Endodermal cell (in vitro differentiated cells): ENCODE measurements at places on chromosomes 2 and 18. TPM values are rescaled to one million over a fixed set of nuclear protein-coding genes. Genes with fewer than 3 reads are reported as not detected.

- no peak overlapping the region for H3K27ac ChIP-seq
- peaks cover 59% of the 10 kb centered on the region for H3K36me3 ChIP-seq
- H3K27me3 ChIP-seq = no peaks in the 10 kb centered on the region
- H3K4me3 ChIP-seq = no peak overlapping the region
- DNase-seq = no peak
Measured at GRCh38 chr2:112488201-112488600, 6.2 kb downstream of the TTL start.

Gene G6PC2
- total RNA-seq = not detected in 3 replicates

Gene NDUFS1
- 81.1 and 88.3 TPM in 2 replicates for total RNA-seq

Gene ANKRD36C
- 14.6 and 21.1 TPM in 2 replicates for total RNA-seq

- H3K4me3 ChIP-seq = no peak overlapping the region
- DNase-seq = no peak
- H3K27me3 ChIP-seq = peaks cover 17% of the 10 kb centered on the region
- no peak overlapping the region for H3K27ac ChIP-seq
- H3K4me1 ChIP-seq = no peaks in the 10 kb centered on the region
Measured at GRCh38 chr2:24363301-24363700, 3.0 kb upstream of the ITSN2 start.

GRCh38 chr2:36801088-36801487 is 104.6 kb downstream of the VIT start:
- H3K27me3 ChIP-seq = no peaks in the 10 kb centered on the region
- no peaks in the 10 kb centered on the region for H3K4me1 ChIP-seq
- H3K36me3 ChIP-seq = no peaks in the 10 kb centered on the region
- H3K27ac ChIP-seq = no peak overlapping the region

Gene IL36A
- total RNA-seq = not detected in 3 replicates

DNA sequence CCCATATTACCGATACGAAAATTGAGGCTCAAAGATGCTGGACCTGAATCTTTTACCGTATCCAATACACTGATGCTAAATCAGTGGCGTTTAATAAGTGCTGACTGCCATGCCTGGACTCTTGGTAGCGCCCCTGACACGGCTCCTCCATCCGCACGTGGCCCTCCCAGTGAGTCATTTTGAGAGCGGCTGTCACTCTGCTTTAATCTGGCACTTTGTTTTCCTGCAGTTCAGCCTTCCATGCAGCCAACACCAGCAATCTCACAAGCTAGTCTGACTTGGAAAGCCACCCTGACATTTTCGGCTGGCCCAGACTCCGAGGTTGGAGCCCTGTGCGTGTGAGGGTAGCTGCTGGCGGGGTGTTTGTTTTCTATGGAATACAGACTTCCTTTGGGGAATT is 155.1 kb upstream of the LMAN1 start:
- peaks cover 7% of the 10 kb centered on the region for H3K4me1 ChIP-seq
- no peak for DNase-seq
- H3K4me3 ChIP-seq = no peak overlapping the region

Gene TOGARAM2
- total RNA-seq = 0.86 to 2.6 TPM (median 2.4 TPM) in 3 replicates

DNA sequence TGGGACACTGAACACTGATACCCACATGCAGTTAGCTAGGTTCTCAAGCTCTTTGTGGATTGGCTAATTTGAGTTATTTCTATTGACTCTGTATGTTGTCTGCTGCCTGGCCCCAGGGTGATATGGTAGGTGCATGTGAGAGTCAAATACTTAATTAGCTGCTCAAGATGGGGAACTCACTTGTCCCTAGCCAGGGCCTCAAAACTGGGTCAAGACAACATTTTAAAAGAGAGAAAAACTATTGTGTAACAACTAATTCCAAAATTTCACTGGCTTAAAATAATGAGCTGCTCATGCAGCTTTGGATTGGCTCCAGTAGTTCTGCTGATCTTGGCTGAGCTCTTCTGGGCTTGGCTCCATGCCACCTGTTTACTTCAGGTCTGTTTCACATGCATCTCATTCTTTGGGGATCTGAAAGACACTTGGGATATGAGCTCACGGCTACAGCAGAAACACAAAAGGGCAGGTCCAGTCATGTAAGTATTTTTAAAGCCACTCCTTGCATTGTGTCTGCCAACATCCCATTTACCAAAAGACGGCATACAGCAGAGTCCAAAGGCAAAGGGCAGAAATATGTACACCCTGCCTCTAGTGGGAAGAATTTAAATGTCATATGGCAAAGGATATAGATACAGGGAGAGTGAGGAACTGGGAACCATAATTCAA is 716.8 kb downstream of the SUCLG1 start:
- no peaks in the 10 kb centered on the region for H3K36me3 ChIP-seq
- peak overlapping the region; percentile 31 for H3K4me3 ChIP-seq
- H3K27me3 ChIP-seq = no peaks in the 10 kb centered on the region
- DNase-seq = no peak
- no peaks in the 10 kb centered on the region for H3K4me1 ChIP-seq

- no peak overlapping the region for H3K27ac ChIP-seq
- no peak overlapping the region for H3K4me3 ChIP-seq
- no peaks in the 10 kb centered on the region for H3K27me3 ChIP-seq
- no peaks in the 10 kb centered on the region for H3K36me3 ChIP-seq
- no peak for DNase-seq
Measured at GRCh38 chr2:203730883-203731282, 24.4 kb downstream of the CD28 start.

GRCh38 chr2:150191349-150191748 is 296.1 kb downstream of the RND3 start:
- H3K4me3 ChIP-seq = no peak overlapping the region
- H3K27ac ChIP-seq = no peak overlapping the region
- no peak for DNase-seq

Gene VSNL1
- 3.3 and 7.8 TPM in 2 replicates for total RNA-seq

DNA sequence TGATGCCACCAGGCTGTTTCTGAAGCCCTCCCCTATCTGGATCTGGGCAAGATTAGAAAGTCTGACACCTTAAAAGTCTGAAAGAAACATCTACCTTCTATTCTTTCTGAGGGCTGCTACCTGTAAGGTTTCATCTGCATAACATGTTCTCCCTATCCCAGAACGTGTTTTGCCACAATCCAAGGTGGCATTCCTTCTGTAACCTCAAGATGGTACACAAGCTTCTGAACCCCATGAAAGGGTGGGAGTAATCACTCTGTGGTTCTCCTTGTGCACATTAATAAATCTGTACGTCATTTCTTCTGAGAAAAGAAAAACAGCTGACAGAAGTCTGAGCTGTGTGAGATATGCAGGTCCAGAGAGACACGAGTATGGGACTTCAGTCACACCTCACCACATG is 41.8 kb upstream of the MSH6 start:
- no peak for DNase-seq
- H3K4me1 ChIP-seq = peaks cover 6% of the 10 kb centered on the region
- no peaks in the 10 kb centered on the region for H3K27me3 ChIP-seq
- H3K27ac ChIP-seq = peak overlapping the region; percentile 22
- H3K36me3 ChIP-seq = no peaks in the 10 kb centered on the region
- H3K4me3 ChIP-seq = peak overlapping the region; percentile 15

Gene MARCO
- not detected in 3 replicates for total RNA-seq

Gene REG3G
- total RNA-seq = not detected in 3 replicates

DNA sequence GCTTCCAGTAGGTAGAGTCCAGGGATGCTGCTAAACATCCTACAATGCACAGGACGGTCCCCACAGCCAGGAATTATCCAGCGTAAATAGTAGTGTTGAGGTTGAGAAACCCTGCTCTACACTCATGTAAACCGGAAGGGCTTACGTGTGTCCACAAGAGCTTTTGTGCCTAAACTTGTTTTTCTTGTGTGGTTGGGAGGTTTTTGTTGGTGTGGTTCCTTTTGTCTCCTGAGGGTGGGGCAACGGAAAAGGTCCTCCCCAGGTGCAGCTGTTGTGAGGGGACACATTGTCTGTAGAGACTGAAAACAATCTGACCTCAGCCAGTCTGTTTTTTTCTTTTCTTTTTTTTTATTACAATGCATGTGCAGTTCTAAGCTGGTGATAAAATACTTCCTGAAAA is 72.7 kb upstream of the MGAT5 start:
- H3K27ac ChIP-seq = no peak overlapping the region
- no peaks in the 10 kb centered on the region for H3K27me3 ChIP-seq
- no peak overlapping the region for H3K4me3 ChIP-seq
- no peaks in the 10 kb centered on the region for H3K36me3 ChIP-seq
- DNase-seq = no peak

GRCh38 chr2:161232571-161232970 is 72.3 kb downstream of the TANK start:
- peaks cover 8% of the 10 kb centered on the region for H3K36me3 ChIP-seq
- H3K4me1 ChIP-seq = no peaks in the 10 kb centered on the region
- no peak overlapping the region for H3K4me3 ChIP-seq
- H3K27ac ChIP-seq = no peak overlapping the region

- no peak overlapping the region for H3K27ac ChIP-seq
- no peak for DNase-seq
- H3K36me3 ChIP-seq = no peaks in the 10 kb centered on the region
- no peak overlapping the region for H3K4me3 ChIP-seq
- H3K27me3 ChIP-seq = no peaks in the 10 kb centered on the region
Measured at GRCh38 chr18:80103231-80103630, 5.8 kb upstream of the ADNP2 start.

DNA sequence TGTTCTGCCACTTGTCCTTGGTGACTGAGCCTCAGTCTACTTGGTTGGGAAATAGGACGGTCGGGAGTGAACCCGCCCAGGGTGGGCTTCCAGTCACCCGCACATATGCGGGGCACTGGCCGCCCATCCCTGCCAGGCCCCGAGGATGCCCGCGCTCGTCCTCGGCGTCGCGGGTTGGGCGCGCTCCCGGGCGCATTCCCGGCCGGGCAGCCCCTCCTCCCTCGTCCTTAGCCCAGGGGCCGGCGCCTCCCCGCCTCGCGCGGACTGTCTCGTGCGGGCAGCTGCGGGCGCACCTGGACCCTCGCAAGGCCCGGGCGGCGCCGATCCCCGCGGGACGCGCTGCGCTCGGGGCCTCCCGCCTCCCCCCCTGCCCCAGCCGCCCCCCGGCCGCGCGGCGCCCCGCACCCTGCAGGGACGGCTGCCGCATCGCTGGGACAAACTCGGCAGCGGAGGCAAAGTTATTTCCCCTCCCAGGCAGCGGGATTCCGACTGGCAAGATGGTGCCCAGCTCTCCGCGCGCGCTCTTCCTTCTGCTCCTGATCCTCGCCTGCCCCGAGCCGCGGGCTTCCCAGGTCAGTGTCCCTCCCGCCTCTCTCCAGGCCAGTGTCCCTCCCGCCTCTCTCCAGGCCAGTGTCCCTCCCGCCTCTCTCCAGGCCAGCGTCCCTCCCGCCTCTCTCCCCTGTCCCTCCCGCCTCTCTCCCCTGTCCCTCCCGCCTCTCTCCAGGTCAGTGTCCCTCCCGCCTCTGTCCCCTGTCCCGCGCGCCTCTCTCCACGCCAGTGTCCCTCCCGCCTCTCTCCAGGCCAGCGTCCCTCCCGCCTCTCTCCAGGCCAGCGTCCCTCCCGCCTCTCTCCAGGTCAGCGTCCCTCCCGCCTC is at the start of gene FBLN7:
Gene FBLN7, plus strand, starts transcription at position 227 of the 874 bp plus-strand sequence. Its CDS starts 271 bp downstream, at position 498.
- H3K27me3 ChIP-seq = peaks cover 68% of the 10 kb centered on the region
- DNase-seq = peak; percentile 72
- H3K4me3 ChIP-seq = peak within 1 kb of the TSS; percentile 79

Gene DOK1
- 10.2 to 15.9 TPM (median 15.1 TPM) in 3 replicates for total RNA-seq

DNA sequence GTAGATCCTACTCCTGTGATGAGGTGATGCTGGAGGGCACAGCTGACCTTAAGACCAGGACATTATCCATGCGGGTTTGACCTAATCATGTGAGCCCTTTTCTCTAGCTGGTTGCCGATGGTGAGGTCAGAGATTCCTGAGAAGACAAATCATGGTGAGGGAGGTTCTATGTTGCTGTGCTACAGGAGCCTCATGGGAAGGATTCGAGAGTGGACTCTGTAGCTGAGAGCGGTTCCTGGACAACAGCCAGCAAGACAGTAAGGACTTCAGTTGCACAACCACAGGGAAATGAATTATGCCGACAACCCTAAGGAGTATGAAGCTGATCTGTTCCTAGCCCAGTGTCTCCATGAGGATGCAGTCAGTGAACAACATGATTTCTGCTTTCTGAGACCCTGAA is 80.4 kb downstream of the EPB41L3 start:
- H3K36me3 ChIP-seq = no peaks in the 10 kb centered on the region
- no peak overlapping the region for H3K27ac ChIP-seq
- H3K4me1 ChIP-seq = no peaks in the 10 kb centered on the region
- no peaks in the 10 kb centered on the region for H3K27me3 ChIP-seq

Gene SEPTIN10
- 97.4 and 103 TPM in 2 replicates for total RNA-seq

GRCh38 chr2:200993097-200993496 is 29.6 kb upstream of the ORC2 start:
- peaks cover 83% of the 10 kb centered on the region for H3K36me3 ChIP-seq
- no peak overlapping the region for H3K27ac ChIP-seq
- no peak for DNase-seq
- H3K27me3 ChIP-seq = no peaks in the 10 kb centered on the region
- no peaks in the 10 kb centered on the region for H3K4me1 ChIP-seq

Gene ALK
- total RNA-seq = 0.13 to 0.36 TPM (median 0.35 TPM) in 3 replicates

- H3K27ac ChIP-seq = peak overlapping the region; percentile 18
- H3K4me1 ChIP-seq = peaks cover 3% of the 10 kb centered on the region
- DNase-seq = no peak
- H3K4me3 ChIP-seq = no peak overlapping the region
- H3K27me3 ChIP-seq = no peaks in the 10 kb centered on the region
Measured at GRCh38 chr2:83531206-83531826, 927.8 kb downstream of the SUCLG1 start.

Gene IMMT
- 99.9 to 109 TPM (median 104 TPM) in 3 replicates for total RNA-seq

DNA sequence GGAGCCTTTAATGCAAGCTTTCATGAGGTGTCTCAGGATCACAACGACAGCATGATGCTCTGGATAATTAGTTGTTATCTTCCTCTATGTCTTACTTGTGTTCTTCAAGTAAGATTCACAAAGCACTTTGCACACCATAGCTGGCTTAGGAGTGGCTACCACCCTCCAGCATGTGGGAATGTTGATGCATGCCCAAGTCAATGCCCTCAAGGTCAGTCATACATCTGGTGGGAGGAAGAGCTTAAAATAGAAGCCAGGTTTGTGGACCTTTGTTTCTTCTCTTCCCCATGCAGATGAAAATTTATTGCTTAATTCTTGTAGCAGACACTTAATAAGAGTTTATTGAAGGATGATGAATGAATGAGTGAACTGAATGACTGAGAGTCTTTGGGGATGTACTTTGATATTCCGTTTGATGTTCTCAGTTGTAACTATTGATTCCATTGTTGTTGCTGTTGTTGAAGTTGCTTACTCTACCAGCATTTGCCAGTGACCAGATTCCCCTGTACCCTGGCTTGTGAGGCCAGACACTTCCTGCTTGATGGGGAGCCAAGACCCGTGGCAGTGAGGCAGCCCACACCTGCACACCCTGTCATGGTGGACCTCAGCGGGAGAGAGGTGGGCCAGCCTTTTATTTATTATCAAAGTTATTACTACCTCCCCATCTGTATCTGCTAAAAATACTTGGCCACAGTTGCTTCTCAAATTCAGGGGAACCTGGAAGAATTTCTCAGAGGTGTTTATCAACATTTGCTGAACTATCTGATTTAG is 137.8 kb downstream of the LAMA3 start:
- H3K27ac ChIP-seq = no peak overlapping the region
- no peak for DNase-seq
- no peak overlapping the region for H3K4me3 ChIP-seq
- H3K4me1 ChIP-seq = peaks cover 8% of the 10 kb centered on the region

Gene ONECUT2
- total RNA-seq = 3.4 to 4.6 TPM (median 3.6 TPM) in 3 replicates
